ENCODE measurements at places on chromosomes 6 and 20.
A peak's percentile ranks its signal among the peaks of the same experiment; 100 is the strongest.

DNA sequence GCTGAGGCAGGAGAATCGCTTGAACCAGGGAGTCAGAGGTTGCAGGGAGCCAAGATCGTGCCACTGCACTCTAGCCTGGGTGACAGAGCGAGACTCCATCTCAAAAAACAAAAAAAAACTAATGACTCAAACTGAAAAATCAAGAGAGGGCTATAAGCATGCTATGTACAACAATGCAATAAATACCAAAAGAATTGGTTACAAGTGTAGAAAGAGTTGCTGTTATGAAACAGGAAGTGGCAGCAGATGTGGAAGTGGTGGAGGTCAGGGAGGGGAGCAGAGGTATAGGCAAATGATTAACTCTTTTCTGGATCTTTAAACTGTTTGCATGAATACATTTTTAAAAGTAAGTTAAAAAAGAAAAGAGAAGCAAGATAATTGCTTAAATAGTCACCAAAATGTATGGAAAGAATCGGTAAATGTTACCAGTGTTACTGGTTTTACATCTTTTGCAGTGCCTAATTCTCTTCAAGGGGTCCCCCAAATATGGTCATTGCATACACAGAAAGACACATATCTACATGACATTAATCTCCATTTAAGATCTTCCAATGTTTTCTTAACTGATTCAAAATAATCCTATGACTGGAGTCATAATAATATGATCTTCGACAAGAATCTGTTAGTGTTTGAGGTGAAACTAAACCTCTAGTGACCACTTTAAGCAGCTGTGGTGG, 15.0 kb downstream of the CALHM6 start:
- DNase-seq, result no peak

GRCh38 chr6:24581084-24581669, 64.8 kb downstream of the KIAA0319 start:
- peak; percentile 46 for DNase-seq

- DNase-seq, result no peak
Observed at GRCh38 chr6:148713921-148714320, 32.9 kb upstream of the UST start.

DNA sequence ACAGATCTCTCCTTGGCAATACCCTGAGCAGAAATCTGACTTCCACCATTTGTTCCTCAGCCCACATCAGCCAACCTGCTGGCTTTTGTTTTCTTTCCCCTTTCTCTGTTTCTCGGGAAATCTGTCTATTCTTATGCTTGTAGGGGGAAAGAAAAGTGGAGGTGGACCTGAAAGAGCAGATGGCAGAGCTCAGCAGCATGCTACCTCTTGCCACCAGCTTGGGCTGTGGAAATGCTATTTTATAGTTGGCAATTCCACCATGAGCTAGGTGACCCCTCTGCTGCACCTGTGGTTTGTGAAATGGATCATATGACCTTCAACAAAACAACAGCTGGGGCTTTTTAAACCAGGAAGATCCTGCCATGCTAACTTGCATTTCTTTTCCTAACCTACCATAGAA, 6.8 kb upstream of the SPATS1 start:
- no peak for DNase-seq

DNA sequence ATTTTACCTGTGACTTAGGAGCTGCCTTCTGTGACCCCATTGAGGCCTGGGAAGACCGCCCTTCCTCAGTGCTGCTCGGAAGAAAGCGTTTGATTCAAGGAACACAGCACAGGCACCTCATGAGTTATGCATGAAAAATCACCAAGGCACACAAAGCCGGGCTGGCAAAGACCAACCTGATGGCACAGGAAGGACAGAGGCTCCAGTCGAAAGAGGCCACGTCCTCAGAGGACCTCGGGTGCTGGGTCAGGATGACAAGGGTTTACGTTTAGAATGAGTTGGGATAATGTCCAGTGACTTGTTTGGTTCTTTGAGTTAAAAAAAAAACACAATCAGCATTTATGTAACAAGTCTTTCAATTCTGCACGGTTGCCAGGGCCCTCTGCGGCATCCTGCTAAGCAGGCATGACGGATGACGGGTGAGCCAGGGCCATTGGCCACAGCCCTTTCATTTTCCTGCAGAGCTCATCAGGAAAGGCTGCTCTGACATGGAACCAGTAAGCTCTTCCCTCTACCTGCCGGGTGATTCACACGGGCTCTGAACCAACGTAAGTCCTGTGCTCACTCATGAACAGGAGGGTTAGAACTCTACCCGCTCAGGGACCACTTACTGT, 112.8 kb downstream of the DACT2 start:
- DNase-seq, result no peak

GRCh38 chr6:7155871-7156579, 48.3 kb downstream of the RREB1 start:
- no peak for DNase-seq

DNA sequence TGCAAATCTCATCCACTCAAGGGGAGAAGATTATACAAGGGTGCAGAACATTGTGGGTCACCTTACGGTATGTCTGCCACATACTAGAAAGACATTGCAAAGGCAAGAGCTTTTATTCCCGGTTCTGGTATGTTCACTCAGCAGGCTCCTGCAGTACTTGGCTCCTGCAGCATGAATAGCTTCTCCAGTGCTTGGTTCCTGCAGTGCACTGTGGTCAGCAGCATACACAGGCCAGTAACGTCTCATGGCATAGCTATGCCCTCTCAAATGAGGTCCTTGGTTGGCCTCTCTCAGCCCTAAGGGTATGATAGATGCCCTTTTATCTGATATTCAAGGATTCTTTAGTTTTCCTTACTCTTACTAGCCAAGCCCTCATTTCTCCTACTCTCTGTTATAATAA, 12.6 kb downstream of the TCP11 start:
- DNase-seq, result no peak

DNA sequence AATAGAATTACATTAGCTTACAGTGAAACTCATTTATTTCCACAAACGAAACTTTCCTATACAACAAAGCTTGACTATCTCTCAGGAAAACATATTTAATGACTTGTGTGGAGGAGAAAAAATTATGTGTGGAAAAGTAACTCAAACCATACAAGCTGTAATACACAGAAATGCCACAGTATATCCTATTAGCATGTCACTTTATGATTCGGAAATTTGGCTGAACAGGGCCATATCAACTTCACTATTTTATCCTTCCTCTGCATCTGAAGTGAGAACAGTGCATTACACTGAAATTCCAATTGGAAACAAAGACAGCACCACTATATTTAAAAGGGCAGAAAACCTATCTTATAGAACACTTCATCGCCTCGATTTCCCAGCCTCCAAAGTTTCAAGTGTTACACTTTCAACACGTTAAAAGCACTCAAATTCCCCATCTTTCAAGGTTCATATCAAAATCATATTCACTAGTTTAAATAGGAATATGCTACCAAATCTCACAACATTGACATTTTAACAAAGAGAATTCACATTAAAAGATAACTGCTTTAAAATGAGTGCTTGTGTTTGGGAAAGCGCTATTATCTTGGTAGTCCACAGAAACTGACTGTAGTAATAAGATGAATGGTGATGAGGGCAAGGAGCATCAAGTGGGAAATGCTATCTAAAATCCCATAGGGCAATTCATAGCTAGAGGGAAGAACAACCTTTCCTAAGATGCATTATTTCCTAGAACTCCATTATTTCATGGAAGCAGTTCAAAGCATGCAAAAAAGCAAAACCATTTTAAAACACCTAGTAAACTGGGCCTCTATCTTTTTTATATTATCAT, 1.8 kb downstream of the REV3L start:
- DNase-seq, result no peak

GRCh38 chr20:63499338-63499969, 571 bp upstream of the EEF1A2 start:
- DNase-seq, result no peak

DNA sequence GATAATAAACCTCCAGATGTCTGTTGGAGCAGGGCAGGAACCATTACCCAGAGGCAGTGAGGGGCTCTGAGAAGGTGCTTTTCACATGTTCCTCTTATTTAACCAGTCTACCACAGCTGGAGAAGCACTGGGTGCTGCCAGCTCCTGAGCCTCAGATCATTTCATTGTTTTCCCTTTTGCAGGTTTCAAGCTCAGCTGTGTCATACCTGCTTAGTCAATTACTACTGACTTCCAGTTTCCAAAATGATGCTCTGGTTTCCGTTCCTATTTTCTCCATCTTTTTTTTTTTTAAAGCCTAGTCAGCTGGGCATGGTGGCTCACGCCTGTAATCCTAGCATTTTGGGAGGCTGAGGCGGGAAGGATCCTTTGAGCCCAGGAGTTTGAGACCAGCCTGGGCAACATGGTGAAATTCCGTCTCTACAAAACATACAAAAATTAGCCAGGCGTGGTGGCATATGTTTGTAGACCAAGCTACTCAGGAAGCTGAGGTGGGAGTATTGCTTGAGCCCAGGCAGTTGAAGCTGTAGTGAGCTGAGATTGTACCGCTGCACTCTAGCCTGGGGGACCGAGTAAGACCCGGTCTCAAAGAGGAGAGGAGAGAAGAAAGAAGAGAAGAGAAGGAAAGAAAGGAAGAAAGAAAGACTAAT, 6.7 kb downstream of the FLOT1 start:
- DNase-seq, result no peak

- DNase-seq, result no peak
Observed at GRCh38 chr6:100996409-100996808, 115.3 kb upstream of the ASCC3 start.

- DNase-seq, result no peak
Observed at GRCh38 chr20:13396826-13397225, 175.8 kb downstream of the ISM1 start.

DNA sequence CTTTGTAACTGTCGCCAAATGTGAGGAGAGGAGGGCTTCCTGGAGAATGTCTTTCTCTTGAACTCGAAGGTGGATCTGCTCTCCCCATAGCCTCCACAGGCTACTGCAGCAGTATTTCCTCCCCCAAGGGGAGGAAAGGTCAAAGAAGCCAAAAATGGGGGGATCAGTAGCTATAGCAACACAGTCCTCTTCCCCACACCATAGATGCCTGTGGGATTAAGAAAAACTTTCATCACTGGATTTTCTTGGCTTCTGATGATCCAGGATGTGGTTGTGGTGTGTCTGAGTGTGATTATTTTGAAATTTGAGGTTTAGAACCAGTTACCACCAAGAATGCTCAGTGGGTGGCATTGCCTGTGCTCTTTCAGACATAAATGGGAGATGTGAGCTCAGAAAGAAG, 140.1 kb upstream of the SPACA1 start:
- no peak for DNase-seq

DNA sequence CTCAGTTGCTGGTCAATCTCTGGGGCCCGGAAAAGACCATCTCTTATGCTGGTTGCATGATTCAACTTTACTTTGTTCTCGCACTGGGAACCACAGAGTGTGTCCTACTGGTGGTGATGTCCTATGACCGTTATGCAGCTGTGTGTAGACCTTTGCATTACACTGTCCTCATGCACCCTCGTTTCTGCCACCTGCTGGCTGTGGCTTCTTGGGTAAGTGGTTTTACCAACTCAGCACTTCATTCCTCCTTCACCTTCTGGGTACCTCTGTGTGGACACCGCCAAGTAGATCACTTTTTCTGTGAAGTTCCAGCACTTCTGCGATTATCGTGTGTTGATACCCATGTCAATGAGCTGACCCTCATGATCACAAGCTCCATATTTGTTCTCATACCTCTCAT, 4.3 kb downstream of the OR2J3 start:
- DNase-seq, result no peak
